Right ventricle myocardium inferior (tissue), 1 donor: ENCODE measurements at places on chromosomes 11 and 22. TPM values are rescaled to one million over a fixed set of nuclear protein-coding genes. Genes with fewer than 3 reads are reported as not detected.

The DDTL gene
- 1.5 TPM for total RNA-seq

The LBHD1 gene
- total RNA-seq = 1.8 TPM

The PLCB3 gene
- total RNA-seq = 10.9 TPM

The OR52N4 gene
- not detected for total RNA-seq

The SCARF2 gene
- 3.0 TPM for total RNA-seq

The OR5B21 gene
- not detected for total RNA-seq

The CST6 gene
- total RNA-seq = not detected

The CRYBA4 gene
- total RNA-seq = not detected

The B4GALNT4 gene
- total RNA-seq = 0.54 TPM

The OR8D1 gene
- not detected for total RNA-seq

The GVQW3 gene
- 1.9 TPM for total RNA-seq

The LRRC10B gene
- total RNA-seq = 0.60 TPM

The FAM111A gene
- 12.0 TPM for total RNA-seq

The OR4C13 gene
- total RNA-seq = not detected

The RIBC2 gene
- 0.51 TPM for total RNA-seq

The TAF6L gene
- 8.2 TPM for total RNA-seq

The JHY gene
- total RNA-seq = 2.1 TPM

The SLC22A8 gene
- total RNA-seq = not detected

The MUC6 gene
- total RNA-seq = not detected

The SCGB1A1 gene
- total RNA-seq = not detected

The OR51B5 gene
- not detected for total RNA-seq

The PTPRCAP gene
- total RNA-seq = 1.7 TPM

The RAG2 gene
- not detected for total RNA-seq

The WNT7B gene
- total RNA-seq = not detected

The TRIM49 gene
- total RNA-seq = not detected

The OR8A1 gene
- total RNA-seq = not detected

The CHRDL2 gene
- 34.3 TPM for total RNA-seq

The OR4D5 gene
- not detected for total RNA-seq

The ZNF215 gene
- 0.60 TPM for total RNA-seq

The SLC22A6 gene
- total RNA-seq = not detected

The DNAJB13 gene
- total RNA-seq = not detected

The CFAP300 gene
- total RNA-seq = 0.89 TPM

The KCNJ5 gene
- total RNA-seq = 7.5 TPM

The NDUFV1 gene
- 724 TPM for total RNA-seq

The OR51I1 gene
- total RNA-seq = not detected

The ALDH3B2 gene
- total RNA-seq = not detected

The DBX1 gene
- total RNA-seq = not detected

The SPON1 gene
- total RNA-seq = 5.0 TPM

The OR4A16 gene
- total RNA-seq = not detected

The NXPE2 gene
- 0.14 TPM for total RNA-seq

The ADAMTS8 gene
- total RNA-seq = 0.57 TPM
